ENCODE measurements at places on chromosomes 5 and 9.

GRCh38 chr9:3698531-3698930, 172.7 kb upstream of the RFX3 start:
- no peak for DNase-seq

DNA sequence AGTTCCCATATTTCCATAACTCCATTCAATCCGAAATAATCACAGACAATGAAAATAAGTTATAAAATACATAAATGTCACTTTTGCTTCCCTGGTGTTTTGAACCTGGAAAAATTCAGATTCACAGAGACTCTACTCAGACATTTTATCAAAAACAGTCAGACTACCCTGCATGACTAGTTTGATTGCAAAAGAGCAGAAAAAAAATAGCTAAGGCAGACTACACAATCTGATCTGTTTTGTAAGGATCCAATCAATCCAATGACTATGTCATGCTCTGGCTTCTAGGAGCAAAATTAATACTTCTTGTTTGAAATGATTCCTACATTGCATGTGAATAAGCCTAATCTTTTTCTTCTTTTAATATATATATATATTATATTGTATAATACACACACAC, 1262.6 kb downstream of the EFNA5 start:
- no peak for DNase-seq

DNA sequence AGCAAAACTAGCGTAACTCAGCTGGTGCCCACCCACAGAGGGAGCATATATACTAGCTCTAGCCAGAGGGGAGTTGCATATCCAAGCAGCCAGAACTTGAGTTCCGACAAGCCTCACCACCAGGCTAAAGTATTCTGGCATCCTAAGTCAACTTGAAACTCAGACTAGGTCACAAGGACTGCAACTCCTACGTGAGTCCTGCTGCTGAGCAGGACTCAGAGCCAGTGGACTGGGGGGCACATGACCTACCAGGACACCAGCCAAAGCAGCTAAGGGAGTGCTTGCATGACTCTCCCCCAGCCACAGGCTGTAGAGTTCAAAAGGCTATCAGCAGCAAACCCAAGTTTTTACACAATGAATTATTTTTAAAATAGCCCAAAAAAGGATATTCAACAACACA, 26.1 kb downstream of the SPDL1 start:
- DNase-seq = no peak

GRCh38 chr5:90438100-90438499, 28.5 kb upstream of the CETN3 start:
- no peak for DNase-seq

DNA sequence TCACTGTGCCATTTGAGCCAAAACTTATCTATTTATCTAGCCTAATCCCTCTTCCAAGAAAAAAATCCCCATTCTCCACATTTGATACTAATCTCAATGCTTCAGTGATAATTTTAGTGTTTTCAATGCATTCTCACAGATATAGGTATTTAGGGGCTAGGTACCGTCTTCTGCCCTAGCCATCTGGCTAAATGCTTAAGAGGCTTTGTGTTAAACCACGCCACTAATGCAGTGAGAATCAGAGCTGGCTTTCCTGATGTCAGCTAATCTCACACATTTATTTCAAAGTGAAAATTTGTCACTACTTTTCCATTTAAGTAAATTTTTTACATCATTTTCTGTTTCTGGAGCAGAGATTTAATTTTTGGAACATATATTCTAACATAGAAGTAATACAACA, 479.7 kb downstream of the MAN2A1 start:
- DNase-seq = no peak

DNA sequence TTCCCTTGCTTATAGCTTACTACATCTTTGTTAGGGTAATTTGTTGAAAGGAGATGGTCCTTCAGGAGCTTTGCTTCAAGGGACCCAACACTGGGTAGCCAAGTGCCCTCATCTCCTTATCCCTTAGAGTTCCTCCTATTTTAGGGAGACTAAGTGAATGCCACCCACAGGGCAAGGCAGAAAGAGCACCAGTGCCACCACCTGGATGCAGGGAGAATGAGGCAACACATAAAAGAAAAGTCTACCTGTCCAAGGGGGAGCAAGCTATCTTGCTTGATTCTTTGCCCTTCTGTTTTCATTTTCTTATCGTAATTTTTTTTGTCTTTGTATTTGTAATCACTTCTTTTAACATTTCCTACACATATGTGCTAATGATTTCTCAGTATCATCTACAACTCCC, 205.5 kb downstream of the NPR3 start:
- no peak for DNase-seq

DNA sequence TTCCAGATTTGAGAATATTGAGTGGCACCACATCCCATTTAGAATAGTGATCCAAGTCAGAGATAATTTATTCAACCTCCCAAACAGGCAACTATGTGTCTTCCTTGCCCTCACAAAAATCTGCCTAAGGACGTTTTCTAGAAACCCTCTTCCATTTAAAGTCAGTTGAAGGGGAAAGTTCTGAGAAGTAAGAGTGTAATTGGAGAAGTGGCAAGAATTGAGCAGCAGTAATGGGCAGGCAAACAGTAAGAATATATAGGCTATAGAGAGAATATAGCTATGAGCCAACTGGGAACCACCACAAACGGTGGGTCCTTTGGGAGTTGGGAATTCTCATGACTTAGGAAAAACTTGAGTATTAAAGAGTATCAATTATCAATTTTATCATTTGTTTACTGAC, 31.1 kb upstream of the CETN3 start:
- DNase-seq = no peak

- no peak for DNase-seq
Measured at GRCh38 chr9:1300941-1301340, 250.8 kb downstream of the DMRT2 start.

Measured in stimulated activated CD8-positive, alpha-beta memory T cell treated with anti-CD3 and anti-CD28 coated beads, Interleukin-2, amount 100 ng/mL, for 48 hours (primary cell).